ENCODE measurements at places on chromosomes 11 and 22.

- peaks cover 4% of the 10 kb centered on the region for H3K4me1 ChIP-seq
- H3K36me3 ChIP-seq: no peaks in the 10 kb centered on the region
- H3K27ac ChIP-seq: no peak overlapping the region
- H3K27me3 ChIP-seq: peaks cover 14% of the 10 kb centered on the region
Observed at GRCh38 chr11:35919244-35919643, 24.6 kb upstream of the LDLRAD3 start.

DNA sequence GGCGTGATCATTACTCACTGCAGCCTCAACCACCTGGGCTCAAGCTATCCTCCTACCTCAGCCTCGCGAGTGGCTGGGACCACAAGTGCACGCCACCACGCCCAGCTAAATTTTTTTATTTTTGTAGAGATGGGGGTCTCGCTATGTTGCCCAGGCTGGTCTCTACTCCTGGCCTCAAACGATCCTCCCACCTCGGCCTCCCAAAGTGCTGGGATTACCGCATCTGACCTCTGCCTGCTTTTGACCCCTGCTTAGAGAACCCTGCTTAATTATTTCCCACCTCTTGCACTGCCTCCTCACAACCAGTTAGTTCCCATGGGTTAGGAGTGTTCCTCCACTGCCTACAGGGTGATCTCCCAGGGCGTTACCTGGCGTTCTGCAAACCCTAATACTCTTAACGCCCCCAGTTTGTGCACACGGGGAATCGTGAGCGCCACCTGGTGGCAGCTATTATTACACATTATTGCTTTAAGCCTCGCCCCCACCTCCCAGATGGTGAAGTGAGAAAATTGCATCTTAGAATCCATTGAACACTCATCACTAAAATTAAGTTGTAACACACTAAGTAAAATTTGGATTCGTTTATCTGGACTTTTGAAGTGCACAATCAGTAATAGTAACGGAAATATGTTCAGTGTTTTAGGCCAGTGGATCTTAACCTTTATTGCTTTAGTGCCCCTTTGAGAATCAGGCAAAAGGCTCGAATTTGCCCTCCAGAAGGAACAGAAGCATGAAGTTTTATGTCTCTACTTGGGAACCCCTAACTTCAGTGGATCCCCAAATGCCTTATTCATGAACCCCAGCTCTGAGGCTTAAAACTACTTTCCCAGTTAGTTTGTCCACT is 61.4 kb upstream of the ASPHD2 start:
- no peak overlapping the region for H3K4me3 ChIP-seq
- H3K27ac ChIP-seq: no peak overlapping the region
- no peaks in the 10 kb centered on the region for H3K36me3 ChIP-seq
- H3K4me1 ChIP-seq: peaks cover 8% of the 10 kb centered on the region
- H3K27me3 ChIP-seq: peaks cover 24% of the 10 kb centered on the region

- H3K27ac ChIP-seq: peak overlapping the region; percentile 97
- no peaks in the 10 kb centered on the region for H3K36me3 ChIP-seq
- DNase-seq: no peak
- H3K4me1 ChIP-seq: peaks cover 44% of the 10 kb centered on the region
- peaks cover 43% of the 10 kb centered on the region for H3K27me3 ChIP-seq
Observed at GRCh38 chr22:39240831-39241793, 3.7 kb downstream of the PDGFB start.

- no peaks in the 10 kb centered on the region for H3K27me3 ChIP-seq
- peak overlapping the region; percentile 77 for H3K27ac ChIP-seq
- DNase-seq: no peak
- H3K36me3 ChIP-seq: peaks cover 4% of the 10 kb centered on the region
Observed at GRCh38 chr22:37623075-37624016, 14.7 kb downstream of the GGA1 start.

- no peak overlapping the region for H3K27ac ChIP-seq
- no peaks in the 10 kb centered on the region for H3K4me1 ChIP-seq
- no peak for DNase-seq
- H3K4me3 ChIP-seq: no peak overlapping the region
- no peaks in the 10 kb centered on the region for H3K36me3 ChIP-seq
- no peaks in the 10 kb centered on the region for H3K27me3 ChIP-seq
Observed at GRCh38 chr11:6095798-6096197, 11.7 kb upstream of the OR56B4 start.

- no peaks in the 10 kb centered on the region for H3K4me1 ChIP-seq
- no peak overlapping the region for H3K4me3 ChIP-seq
- no peak overlapping the region for H3K27ac ChIP-seq
- H3K27me3 ChIP-seq: no peaks in the 10 kb centered on the region
- H3K36me3 ChIP-seq: no peaks in the 10 kb centered on the region
Observed at GRCh38 chr11:22577854-22578253, 47.8 kb downstream of the FANCF start.

DNA sequence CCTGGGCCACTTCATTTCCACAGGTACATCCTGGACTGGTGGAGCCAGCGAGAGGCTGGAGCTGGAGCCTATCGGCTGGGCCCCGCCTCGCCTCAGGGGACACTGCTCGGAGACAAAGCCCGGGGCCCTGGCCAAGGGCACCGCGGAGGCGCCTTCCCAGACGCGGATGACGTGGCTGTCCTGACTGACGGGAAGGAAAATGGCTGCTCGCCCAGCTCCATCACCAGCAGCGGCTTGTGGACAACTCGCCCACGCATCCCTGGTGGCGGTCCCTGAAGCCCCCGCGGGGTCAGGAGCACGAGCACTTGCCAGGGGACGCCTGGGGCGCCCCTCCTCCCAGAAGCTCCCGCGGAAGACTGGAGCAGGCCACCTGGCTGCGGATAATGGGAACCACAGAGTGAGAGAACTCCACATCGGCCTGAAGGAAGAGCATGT is 49.6 kb downstream of the CECR2 start:
- H3K27me3 ChIP-seq: no peaks in the 10 kb centered on the region
- H3K36me3 ChIP-seq: peaks cover 5% of the 10 kb centered on the region
- H3K4me3 ChIP-seq: no peak overlapping the region

GRCh38 chr11:12818333-12819015 is 144.3 kb downstream of the TEAD1 start:
- peaks cover 57% of the 10 kb centered on the region for H3K4me1 ChIP-seq
- no peak overlapping the region for H3K27ac ChIP-seq
- no peaks in the 10 kb centered on the region for H3K27me3 ChIP-seq
- H3K36me3 ChIP-seq: peaks cover 15% of the 10 kb centered on the region

GRCh38 chr11:95352733-95353346 is 121.8 kb upstream of the SESN3 start:
- no peaks in the 10 kb centered on the region for H3K4me1 ChIP-seq
- no peaks in the 10 kb centered on the region for H3K27me3 ChIP-seq
- no peak for DNase-seq

- H3K4me1 ChIP-seq: no peaks in the 10 kb centered on the region
- DNase-seq: peak; percentile 72
- H3K27ac ChIP-seq: no peak overlapping the region
- no peak overlapping the region for H3K4me3 ChIP-seq
- no peaks in the 10 kb centered on the region for H3K36me3 ChIP-seq
Observed at GRCh38 chr11:67640021-67640757, 626 bp upstream of the TBX10 start.

GRCh38 chr22:50695421-50696250 is 23.0 kb downstream of the SHANK3 start:
- peaks cover 3% of the 10 kb centered on the region for H3K27me3 ChIP-seq
- no peak for DNase-seq
- peaks cover 8% of the 10 kb centered on the region for H3K36me3 ChIP-seq
- peak overlapping the region; percentile 55 for H3K27ac ChIP-seq

DNA sequence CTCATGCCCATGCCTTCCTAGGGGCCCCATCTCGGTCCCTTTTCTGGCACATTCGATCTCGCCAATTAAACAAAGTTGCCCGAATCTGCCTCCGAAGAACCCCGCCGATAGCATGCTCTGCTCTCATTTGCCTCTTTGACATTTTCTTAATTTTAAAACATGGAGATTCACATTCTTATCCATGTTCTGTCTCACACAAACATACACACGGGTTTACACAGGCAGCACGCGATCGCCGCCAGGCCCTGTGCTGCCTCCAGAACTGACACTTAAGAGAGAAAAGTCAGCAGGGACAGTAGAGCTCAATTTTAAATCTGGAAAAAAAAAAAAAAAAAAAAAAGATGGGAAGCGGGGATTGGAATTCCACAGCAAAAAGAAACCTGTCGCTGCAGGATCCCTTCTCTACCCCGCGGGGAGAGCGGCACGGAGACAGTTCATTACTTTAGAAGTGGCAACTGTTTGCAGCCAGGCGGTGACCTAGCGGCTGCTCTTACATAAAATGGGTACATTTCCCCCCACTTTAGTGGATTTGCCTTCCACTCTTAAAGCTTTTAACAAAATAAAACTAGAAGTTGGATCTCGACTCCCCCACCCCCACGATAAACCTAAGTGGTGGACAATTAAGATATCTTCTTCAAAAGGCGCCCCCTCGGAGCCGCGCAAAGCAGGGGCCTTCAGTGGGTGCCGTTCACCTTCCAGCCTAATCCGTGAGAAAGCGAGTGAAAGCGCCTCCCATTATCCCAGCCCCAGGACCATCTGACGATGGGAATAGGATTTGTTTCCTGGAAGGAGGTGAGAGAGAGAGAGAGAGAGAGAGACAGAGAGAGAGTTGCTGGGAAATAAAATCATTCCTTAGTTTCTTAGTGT is 13.7 kb downstream of the PAX6 start:
- H3K4me3 ChIP-seq: peak overlapping the region; percentile 79
- peak overlapping the region; percentile 34 for H3K27ac ChIP-seq
- peaks cover 97% of the 10 kb centered on the region for H3K27me3 ChIP-seq
- H3K4me1 ChIP-seq: peaks cover 12% of the 10 kb centered on the region
- no peak for DNase-seq

DNA sequence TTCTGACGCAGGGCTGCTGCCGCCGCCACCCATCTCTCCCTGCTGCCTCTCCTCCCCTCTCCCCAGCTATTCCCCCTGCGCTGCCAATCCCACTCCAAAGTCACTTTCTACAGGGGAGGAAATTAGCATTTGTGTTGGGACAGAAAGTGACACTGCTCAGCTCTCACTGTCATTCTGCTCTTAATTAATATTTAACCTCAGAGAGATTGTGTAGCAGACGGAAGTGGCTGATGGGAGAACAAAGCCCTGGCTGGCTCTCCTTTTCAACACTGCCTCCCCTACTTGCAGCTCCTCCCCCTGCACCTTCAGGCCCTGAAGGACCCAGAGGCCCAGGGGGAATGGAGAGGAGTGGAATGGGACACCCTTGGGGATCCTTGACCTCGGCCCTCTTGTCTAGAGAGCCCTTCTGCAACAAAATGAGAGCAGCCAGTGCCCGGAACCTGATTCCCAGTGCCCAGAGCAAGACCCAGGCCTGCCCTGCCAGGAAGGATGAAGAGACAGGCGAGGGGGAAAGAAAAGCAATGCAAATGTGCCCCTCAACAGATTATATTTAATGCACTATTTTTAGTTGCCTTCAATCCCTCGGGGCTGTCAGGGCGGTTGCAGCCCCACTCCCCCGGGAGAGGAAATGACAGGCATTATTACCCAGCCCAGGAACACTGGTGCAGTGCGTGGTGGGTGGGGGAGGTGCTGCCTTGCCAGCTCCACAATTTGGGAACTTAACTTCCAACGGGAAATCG is 14.6 kb upstream of the NRGN start:
- DNase-seq: no peak
- H3K27me3 ChIP-seq: peaks cover 61% of the 10 kb centered on the region
- H3K4me3 ChIP-seq: peak overlapping the region; percentile 39

GRCh38 chr11:6312106-6312505 is 8.2 kb downstream of the CAVIN3 start:
- peaks cover 5% of the 10 kb centered on the region for H3K4me1 ChIP-seq
- DNase-seq: no peak
- H3K27me3 ChIP-seq: peaks cover 30% of the 10 kb centered on the region
- H3K36me3 ChIP-seq: no peaks in the 10 kb centered on the region
- no peak overlapping the region for H3K27ac ChIP-seq

DNA sequence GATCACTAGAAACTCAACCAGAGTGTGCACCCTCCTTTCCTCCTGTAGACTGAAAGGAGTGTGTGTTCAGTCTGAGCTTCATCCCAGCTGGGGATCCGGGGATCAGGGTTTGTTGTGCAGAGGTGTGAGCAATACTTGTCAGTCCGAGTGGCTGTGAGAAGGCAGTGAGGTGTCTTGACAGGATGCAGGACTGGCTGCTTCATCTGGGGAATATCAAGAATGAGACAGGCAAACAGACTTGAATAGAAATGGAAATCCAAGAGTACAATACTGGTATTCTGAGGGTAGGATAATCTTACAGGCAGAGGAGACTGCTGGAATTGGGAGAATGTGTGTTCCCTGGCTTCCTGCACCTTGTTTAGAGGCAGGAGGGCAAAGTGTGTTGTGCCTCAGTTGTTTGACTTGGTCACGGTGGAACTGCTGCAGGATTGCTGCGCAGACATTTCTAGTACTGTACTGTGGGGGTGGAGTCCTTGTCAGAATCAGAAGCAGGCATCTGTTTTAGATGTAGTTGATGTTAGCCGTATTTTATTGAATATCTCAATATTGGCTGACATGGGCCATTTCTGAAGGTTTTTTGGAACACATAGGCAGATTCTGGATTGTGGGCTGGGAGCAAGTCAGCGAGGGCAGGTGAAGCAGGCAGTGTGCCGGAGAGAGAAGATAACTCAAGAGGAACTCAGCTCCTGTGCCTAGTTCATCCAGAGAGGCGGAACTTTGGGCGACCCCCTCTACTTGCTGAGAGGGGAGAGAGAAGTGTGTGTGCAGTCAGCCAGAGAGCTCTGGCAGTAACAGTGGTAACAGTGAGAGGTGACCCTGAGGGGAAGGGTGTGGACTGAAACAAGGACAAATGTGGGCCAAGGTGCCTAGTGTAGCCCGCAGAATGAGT is 27.1 kb upstream of the GRK2 start:
- peaks cover 18% of the 10 kb centered on the region for H3K36me3 ChIP-seq
- peak overlapping the region; percentile 98 for H3K27ac ChIP-seq
- no peak for DNase-seq
- peaks cover 43% of the 10 kb centered on the region for H3K4me1 ChIP-seq

- H3K4me3 ChIP-seq: no peak overlapping the region
- H3K4me1 ChIP-seq: peaks cover 14% of the 10 kb centered on the region
- no peaks in the 10 kb centered on the region for H3K27me3 ChIP-seq
Observed at GRCh38 chr11:57210781-57211180, 26.3 kb downstream of the APLNR start.

DNA sequence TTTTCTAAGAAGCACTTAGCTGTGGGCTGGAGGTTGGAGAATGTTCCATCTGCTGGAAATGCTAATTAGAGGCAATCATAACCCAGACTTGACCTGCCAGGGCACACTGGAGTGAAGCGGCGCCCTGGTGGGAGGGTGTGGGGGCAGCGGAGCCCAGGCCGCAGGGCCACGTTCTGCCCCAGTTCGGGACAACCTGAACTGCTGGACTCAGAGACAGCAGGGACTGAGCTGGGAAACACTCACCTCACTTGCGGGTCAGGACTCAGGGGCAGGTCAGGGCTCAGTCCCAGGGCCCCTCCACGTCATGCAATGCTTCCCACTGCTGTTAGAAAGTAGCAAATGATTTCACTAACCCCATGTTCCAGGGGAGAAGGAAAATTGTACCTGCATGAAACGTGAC is 316.4 kb downstream of the NTM start:
- DNase-seq: peak; percentile 65
- H3K27me3 ChIP-seq: peaks cover 51% of the 10 kb centered on the region
- H3K27ac ChIP-seq: no peak overlapping the region

- H3K27me3 ChIP-seq: no peaks in the 10 kb centered on the region
- no peak for DNase-seq
- no peak overlapping the region for H3K4me3 ChIP-seq
- H3K36me3 ChIP-seq: no peaks in the 10 kb centered on the region
- peaks cover 41% of the 10 kb centered on the region for H3K4me1 ChIP-seq
- H3K27ac ChIP-seq: no peak overlapping the region
Observed at GRCh38 chr11:61124574-61125309, 22.5 kb downstream of the CD5 start.
